ENCODE measurements at places on chromosomes 4 and X.
A peak's percentile ranks its signal among the peaks of the same experiment; 100 is the strongest.

DNA sequence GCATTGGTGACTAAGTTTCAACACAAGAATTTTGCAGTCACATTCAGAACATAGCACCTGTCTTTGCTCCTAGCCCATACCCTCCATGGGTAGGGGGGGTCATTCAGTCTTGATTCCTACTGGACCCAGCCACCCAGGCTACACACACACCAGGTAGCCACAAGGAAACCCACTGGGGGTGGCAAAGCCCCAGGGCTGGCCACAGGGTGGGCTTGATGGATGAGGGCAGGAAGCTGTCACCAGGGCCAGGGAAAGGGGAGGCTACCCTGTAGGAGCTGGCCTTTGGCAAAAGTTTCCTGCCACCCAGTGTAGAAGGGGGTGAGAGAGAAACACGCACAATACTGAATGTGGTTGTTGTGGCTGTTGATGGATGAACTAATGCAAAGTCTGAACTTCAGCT is 74.5 kb upstream of the NKX1-1 start:
- DNase-seq, result no peak

DNA sequence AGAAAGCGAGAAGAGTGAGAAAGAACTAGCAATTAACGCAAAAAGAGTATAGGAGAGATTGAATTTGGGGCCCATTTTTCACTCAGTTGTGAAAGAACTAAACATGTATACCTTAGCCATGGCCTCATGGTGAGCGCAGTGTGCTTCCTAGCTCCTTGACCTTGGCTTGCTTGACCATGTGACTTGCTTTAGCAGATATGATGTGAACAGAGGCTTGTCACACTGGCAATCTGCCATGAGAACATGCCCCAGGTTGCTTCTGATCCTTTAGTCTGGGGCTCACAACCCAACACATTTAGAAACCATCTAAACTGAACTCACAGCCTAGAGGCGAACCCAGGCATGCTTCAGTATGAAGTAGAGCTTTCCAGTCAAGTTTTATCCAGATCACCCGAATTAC is 260.1 kb upstream of the FTHL17 start:
- DNase-seq, result no peak

- peak; percentile 90 for DNase-seq
Measured at GRCh38 chr4:127632420-127633403, at the start of gene INTU. INTU (plus strand) TSS chr4:127632957; CDS start chr4:127633035, 78 bp downstream.

DNA sequence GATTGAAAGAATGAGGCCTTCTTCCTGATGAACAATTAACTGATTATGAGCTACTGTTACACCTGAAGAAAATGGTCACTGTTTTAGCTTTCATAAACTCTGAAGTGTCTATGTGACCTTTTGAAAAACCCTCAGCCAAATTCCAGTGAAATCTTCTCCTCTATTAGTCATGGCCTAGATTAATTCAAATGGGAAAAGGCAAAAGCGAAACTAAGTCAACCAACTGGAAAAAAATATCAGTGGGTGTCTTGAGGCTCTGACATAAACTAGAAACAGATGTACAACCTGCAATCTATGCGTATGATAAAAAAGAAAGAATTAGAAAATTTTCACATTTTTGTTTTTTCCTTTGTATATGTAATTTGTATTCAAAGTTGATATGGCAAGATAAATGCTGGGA is 169.4 kb upstream of the BANK1 start:
- no peak for DNase-seq

DNA sequence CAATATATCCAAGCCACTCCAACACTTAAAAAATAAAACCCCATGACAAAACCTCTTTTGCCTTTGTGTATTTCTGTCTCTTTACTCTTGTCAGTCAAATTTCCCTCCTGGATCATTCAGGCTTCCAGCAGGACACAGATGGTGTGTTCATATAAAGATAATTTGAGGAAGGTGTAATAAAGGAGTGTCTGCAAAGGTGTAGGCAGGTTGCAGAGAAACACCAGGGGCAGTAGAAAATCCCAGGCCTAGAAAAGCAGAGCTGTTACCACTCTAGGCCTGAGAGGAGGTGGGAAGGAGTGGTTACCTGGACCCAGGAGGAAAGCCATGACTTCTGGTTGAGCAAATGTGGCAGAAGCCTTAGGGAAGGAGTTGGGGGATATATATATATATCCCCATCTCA is 28.8 kb downstream of the CHRNA9 start:
- DNase-seq, result no peak

GRCh38 chr4:23881674-23882337 is 8.0 kb downstream of the PPARGC1A start:
- no peak for DNase-seq

GRCh38 chrX:13569479-13570260 is at the start of gene EGFL6:
EGFL6 (plus strand) TSS chrX:13569601; CDS start chrX:13569862, 261 bp downstream.
- peak; percentile 8 for DNase-seq

DNA sequence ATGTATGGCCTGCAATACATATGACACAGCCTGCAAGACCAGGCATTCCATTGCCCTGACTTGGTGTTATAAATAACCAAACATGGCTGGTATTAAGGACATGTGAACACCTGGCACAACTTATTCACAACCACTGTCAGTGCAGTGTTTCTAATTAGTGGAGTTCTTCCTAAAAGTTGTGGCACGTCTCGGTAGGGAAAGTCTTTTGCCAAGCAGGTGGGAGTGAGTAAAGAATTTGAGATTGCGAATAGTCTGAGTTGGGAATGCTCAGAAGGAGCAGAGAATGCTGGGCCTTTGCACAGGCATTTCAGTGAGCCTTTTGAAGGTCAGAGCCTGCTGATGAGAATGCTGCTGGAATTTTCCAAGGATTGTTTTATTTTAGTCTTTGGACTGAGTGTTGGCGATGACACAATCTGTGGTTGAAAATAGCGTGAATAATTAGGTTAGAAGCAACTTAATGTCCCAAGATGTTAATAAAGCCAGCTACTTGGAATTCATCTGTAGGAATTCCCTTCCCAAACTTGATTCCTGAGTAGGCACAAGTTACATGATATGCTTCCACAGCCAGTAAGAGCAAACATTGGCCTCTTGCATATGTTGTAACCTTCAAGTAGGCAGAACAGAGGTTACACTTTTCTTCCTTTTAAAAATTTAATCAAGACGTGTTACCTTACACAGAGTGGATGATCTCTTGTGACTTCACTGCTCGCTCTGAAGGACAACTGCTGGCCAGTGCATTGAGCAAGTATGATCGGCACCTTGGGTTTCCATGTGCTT is 83.6 kb upstream of the PGRMC2 start:
- no peak for DNase-seq

GRCh38 chr4:178812866-178813265 is 1370.6 kb upstream of the AGA start:
- no peak for DNase-seq

GRCh38 chr4:41384992-41385391 is 128.3 kb downstream of the UCHL1 start:
- DNase-seq, result no peak

DNA sequence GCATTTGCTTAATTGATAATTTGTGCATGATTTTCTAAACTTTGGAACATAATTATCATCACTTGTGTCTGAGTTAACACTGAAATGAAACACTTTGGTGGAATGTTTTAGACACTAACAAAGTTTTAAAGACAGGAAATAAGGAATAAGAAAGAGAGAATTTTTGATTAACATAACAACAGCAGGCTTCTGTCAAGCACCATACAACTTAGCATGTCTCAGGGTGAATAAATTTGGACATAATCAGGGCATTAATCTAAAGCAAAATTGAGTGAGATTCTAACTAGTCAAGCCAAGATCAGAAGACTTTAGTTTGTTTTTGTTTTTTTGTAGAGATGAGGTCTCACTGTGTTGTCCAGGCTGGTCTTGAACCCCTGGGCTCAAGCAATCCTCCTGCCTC is 28.1 kb upstream of the DUSP21 start:
- DNase-seq, result no peak

DNA sequence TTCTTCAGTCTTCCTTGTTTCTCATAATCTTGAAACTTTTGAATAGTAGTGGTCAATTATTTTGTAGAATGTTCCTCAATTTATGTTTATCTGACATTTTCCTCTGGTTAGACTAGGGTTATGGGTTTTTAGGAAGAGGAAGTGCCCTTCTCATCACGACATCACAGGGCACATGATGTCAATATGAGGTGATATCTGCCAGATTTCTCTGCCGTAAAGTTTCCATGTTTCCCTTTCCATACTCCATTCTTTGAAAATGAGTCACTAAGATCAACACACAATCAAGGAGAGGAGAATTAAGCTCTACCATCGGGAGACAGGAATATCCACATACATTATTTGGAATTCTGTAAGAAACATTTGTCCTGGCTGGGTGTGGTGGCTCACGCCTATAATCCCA is 28.4 kb downstream of the RP2 start:
- no peak for DNase-seq

DNA sequence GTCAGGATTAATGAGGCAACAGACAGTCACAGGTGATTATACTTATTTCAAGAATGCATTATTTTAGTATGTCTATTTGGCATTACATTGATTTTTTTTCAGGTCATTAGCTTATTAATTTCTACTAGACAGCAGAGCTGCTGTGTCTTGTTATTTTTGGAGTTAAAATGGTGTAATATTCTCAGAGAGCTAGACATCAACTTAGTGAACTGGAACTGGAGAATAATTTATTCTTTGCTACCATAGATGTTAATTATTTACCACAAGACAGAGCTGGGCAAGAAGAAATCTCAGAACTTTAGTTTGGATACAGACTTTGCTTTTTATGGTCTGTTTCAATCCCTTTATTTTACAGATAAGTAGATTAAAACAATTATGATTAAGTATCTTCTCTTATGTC is 10.2 kb upstream of the HPGD start:
- no peak for DNase-seq

DNA sequence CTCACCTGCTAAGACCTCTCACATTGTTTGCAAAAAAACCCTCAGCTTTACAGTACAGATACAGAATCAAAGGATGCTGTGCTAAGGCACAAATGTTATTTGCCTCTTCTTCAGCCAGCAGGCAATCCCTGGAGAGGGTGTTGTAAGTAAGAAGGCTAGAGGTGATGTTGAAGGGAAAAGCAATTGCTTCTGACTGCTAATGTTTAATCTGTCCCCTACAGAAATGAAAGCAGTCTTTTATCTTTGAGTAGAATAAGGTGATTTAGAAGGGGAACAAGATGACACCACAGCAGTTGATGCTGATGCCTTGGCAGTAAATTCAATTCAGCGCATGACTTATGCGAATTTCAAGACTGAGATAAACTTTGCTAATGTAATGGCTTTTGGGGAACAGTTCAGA is 1064.8 kb upstream of the IGFBP7 start:
- no peak for DNase-seq

- no peak for DNase-seq
Measured at GRCh38 chr4:166043801-166044200, 170.8 kb downstream of the TLL1 start.

GRCh38 chrX:1673337-1673736 is 58.5 kb downstream of the ASMT start:
- DNase-seq, result no peak

DNA sequence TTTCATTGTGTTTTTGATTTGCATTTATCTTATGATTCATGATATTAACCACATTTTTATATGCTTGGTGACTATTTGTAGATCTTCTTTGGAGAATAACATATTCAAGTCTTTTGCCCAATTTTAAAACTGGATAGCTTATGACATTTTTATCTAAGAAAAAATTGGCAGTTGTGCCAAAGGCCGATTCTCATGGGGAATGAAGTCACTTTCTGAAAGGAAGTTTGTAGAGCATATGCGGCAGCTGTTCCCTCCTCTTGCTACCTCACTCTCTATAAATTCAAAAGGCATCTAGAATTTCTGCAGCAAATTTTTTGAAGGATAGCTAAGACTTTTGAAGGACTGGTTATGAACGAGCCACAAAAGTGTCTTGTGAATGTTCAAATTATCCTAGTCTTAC is 2353.5 kb downstream of the ARAP2 start:
- DNase-seq, result no peak

DNA sequence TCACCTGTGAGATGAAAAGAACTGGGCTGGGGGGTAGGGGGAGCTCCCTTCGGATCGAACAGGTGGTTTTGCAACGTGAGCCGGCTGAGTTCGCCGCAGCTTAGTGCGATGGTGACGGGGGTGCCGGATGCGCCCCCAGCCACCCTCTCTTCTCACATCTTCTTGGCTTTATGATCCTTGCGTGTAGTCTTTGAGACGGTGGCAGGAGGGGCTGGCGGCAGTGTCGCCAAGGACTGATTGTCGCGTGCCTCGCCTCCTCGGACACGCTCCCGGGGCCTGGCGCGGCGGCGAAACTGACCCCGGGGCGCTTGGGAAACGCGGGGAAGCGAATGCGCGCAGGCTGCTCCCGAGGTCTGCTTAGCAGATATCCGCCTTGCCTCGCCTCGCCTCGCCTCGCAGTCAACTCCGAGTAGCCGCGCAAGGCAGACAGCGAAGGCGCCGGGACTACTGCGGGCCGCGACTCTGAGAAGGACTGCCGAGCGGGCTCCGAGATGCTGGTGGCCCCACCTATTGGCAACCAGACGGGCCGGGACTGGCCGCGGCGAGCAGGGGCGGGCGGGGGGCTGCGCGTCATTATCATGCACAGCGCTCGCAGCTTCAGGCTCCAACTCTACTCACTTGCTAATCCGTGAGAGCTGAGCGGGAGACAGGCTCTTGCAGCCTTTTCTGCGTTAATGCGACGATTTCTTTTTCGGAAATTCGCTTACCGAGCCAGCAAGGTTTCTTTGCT is 1.5 kb downstream of the GRID2 start:
- peak; percentile 31 for DNase-seq

GRCh38 chrX:136250191-136251040 is 784 bp downstream of the MAP7D3 start:
- DNase-seq, result no peak

- peak; percentile 88 for DNase-seq
Measured at GRCh38 chr4:73606465-73606974, 13.7 kb downstream of the RASSF6 start.

GRCh38 chrX:37905436-37906147 is 58.2 kb upstream of the DYNLT3 start:
- DNase-seq, result peak; percentile 29

GRCh38 chrX:133523081-133523487 is 107.8 kb upstream of the GPC4 start:
- DNase-seq, result no peak

GRCh38 chr4:78166622-78167021 is 109.5 kb downstream of the FRAS1 start:
- DNase-seq, result no peak

DNA sequence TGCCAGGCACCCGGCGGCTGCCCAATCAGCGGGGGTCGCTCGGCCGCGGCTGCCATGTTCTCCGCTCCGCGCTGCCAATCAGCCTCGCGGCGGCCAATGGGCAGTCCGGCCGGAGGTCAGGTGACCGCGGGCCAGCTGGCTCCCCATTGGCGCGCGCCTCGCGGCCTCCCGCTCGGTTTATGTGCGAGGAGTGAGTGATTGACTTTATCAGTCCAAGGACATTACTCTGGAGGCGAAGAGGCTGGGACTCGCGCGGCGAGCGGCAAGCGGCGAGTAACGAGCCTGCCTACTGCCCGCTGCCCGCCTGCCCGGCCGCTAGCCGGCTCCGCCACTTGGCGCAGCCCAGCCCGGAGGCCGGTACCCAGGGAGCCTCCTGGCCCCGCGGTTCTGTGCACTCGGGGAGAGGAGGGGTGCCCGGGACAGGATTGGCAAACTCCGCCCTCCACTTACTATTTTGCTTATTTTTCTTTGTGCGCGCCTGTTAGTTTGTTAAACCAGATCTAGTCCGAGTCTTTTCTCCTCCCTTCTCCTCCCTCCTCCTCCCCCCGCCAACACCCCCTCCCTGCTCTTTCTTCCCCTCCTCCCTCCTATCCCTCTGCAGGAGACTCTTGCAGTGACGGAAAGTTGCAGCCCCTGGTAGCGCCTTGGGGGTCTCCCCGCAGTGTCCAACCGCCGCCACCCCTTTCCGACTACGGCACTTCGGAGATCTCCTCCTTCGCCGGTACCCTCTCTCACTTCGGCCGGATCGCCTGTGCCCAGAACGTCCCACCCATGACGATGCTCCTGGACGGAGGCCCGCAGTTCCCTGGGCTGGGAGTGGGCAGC is at the start of gene ZIC3:
TSS of gene ZIC3 (plus strand) at position 207 of the 825 bp plus-strand sequence. CDS start at position 772, 565 bp downstream.
- peak; percentile 34 for DNase-seq

GRCh38 chrX:68550193-68550592 is 51.3 kb downstream of the YIPF6 start:
- DNase-seq, result no peak

Data from NCI-H1092 treated with DMSO at 0.1 percent for 48 hours (cell line).